ENCODE measurements at places on chromosomes 2 and 18.

- no peak for DNase-seq
Observed at GRCh38 chr18:54786206-54786605, 42.1 kb upstream of the RAB27B start.

DNA sequence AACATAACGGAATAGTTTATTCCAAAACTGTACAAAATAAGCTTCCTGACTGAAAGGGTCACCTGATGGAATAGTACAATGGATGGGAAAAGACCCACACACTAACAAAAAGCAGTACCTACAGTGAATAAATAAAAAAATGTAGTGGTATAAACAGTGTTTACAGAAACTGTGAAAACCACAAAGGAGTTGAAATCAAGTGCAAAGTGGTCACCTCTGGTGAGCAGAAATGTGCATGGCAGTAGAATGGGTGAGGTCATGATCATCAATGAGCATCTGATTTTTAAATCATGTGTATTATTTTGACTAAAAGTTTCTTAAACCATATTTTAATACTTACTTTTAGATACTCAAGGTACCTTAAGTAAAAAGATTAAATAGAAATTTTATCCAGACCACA, 11.4 kb downstream of the WDSUB1 start:
- DNase-seq, result no peak

GRCh38 chr2:215435280-215435869, 493 bp downstream of the FN1 start:
- peak; percentile 72 for DNase-seq

- DNase-seq, result no peak
Observed at GRCh38 chr2:29578084-29578598, 343.2 kb downstream of the ALK start.

DNA sequence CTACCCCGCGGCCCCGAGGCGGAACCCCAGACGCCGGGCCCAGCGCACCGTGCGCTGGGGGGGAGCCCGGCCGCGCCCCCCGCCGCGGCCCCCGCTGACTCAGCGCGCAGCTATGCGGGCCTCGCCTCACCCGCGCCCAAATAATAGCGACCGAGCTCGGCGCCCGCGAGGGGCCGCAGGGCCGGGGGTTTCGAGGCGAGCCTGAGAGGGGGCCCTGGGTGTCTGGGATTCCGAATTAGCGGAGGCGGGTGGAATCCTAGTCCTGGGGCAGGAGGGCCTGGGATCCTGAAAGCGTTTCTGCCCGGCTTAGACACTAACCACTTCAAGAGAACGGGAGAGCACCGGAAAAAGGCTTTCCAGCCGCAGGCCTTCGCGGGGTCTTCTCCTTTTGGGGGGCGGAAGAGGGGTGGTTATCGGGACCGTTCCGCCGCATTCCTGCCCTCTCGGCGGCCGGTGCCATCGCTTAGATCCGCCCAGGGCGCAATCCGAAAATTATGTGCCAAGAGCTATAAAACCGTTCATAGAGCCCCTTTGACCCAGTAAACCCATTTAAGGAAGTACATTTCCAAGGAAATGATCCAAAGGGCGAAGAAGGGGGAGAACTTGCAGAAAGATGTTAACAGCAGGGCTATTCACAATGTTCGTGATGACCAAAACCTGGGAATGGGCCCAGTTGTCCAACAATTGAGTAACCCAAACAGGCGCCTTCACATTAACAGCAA, 681 bp upstream of the ROCK2 start:
- DNase-seq, result peak; percentile 70

Data from hindlimb muscle (tissue), 1 donor.